ENCODE measurements at places on chromosomes 13 and 19.
A peak's percentile ranks its signal among the peaks of the same experiment; 100 is the strongest.

GRCh38 chr13:22103046-22104027, 432.5 kb downstream of the FGF9 start:
- no peak for DNase-seq

- no peak for DNase-seq
Measured at GRCh38 chr19:39070888-39071287, 13.3 kb upstream of the ACP7 start.

DNA sequence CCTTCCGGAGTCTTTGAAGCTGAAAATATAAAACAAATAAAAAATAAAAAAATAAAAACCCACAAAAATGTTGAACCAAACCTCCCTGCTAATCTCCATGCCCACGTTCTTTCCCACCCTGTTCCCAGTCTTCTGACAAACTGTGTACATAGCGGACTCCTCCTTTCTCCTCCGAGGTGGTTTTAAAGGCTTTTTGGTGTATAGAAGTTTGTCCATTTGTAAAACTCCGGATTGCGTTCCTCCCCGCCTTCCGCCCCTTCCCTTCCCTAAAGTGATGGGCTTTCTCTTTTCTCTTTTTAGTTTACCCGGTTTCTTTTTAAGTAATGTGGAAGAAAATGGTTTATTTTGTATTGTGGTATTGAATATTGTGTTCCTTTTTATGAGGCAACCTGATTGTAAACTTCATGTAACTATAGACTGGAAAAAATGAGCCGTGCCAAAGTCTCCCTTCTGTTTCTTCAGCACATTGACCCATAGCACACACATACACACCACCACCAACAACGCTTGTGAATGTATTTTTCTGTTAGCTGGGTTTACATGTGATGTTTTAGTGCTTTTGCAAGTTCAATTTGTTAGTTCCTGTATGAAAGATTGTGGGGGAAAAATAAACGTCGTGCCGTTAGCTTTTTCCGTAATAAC, 4.4 kb downstream of the ZIC2 start:
- DNase-seq = no peak

DNA sequence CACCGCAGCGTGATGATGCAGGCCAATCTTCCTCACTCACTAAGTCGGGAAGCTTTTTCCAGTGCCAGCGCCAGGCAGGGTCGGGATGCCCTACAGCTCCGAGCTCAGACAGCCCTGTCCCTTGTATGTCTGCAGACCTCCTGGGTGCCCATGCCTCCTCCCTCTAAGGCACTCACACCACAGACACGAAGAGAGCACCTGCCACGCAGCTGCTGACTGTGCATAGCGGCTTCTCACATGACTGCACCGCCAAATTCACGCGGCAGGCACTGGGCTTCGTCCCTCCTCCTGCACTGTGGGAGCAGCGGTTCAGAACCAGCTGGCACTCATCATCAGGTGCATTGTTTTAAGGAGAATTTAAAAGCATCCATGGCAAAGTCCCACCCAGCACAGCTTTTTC, 88.1 kb downstream of the SLC7A1 start:
- no peak for DNase-seq

DNA sequence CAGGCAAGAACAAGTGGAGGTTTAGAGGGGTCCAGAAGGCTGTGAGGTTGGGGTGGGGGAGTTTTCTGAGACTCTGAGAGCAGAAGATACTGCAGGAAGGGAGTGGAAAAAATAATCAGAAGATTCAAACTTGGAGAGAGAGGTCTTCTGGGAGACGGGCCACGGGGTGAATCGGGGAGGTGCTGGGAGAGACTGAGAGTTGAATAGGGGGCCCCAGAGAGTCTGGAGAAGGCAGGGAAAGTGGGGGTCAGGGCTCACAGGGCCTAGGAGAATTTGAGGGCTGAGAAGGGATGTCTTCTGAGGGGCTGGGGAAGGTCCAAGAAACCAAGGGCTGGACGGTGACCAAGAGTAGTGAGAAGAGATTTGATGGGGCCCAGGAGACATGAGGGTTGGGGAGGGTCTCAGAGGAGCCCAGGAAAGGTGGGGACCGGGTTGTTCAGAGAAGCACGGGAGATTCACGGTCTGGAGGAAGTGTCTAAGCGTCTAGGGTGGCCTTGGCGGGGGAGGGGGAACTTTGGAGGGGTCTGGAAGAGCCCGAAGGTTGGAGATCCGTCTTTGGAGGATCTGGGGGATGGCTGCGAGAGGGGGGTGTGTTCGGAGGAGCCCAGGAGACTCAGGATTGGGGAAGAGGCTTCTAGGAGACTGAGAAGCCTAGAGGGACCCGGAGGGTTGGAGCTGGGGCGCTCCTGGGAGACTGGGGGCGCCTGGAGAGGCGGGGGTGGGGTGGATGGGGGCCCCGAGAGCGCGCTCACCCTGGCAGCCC, 1.5 kb downstream of the KCNC3 start:
- DNase-seq = no peak

GRCh38 chr19:8120636-8121480, 28.5 kb downstream of the FBN3 start:
- no peak for DNase-seq

GRCh38 chr13:79043208-79043607, 362.8 kb downstream of the RBM26 start:
- no peak for DNase-seq

DNA sequence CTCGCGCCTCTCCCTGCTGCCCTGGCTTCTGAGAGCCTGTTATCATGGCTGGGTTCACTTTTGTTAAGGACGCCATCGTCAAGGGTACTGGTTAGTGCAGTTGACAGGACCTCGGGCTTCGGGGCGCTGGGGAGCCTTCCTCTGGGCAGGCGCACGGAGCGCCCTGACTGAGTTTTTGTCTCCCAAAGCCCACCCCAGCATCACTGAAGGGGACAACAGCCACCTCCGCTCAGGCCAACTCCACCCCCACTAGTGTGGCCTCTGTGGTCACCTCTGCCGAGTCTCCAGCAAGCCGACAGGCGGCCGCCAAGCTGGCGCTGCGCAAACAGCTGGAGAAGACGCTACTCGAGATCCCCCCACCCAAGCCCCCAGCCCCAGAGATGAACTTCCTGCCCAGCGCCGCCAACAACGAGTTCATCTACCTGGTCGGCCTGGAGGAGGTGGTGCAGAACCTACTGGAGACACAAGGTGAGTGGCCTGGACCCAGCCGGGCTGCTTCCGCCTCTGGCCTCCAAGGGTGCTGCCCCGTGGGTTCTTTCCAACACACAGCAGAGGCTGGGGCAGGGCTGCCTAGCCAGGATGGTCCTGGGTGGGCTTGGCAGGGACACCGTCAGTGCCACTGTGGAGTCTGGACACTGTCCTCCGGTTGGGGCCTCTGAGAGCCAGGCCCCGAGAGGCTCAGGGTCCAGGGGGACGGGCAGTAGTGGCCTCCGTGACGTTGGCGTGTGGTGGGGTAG, 16.9 kb downstream of the TSSK6 start:
- no peak for DNase-seq

DNA sequence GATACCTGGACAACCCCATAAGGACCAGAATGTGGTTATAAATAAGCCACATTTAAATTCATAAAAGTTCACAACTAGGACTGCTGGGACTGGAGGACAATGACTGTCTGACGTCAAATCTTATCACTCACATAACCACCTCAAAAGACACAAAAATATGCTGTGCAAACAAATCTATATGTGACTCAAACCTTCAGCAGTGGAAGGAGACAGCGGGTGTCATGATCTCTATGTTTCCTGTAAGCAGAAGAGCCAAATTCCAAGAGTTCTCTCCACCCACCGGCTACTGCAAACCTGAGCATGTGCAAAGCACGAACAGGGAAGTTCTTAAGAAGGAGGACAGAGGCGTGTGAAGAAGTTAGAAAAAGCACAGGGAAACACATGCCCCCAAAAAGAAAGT, 113.2 kb downstream of the MYCBP2 start:
- peak; percentile 60 for DNase-seq

DNA sequence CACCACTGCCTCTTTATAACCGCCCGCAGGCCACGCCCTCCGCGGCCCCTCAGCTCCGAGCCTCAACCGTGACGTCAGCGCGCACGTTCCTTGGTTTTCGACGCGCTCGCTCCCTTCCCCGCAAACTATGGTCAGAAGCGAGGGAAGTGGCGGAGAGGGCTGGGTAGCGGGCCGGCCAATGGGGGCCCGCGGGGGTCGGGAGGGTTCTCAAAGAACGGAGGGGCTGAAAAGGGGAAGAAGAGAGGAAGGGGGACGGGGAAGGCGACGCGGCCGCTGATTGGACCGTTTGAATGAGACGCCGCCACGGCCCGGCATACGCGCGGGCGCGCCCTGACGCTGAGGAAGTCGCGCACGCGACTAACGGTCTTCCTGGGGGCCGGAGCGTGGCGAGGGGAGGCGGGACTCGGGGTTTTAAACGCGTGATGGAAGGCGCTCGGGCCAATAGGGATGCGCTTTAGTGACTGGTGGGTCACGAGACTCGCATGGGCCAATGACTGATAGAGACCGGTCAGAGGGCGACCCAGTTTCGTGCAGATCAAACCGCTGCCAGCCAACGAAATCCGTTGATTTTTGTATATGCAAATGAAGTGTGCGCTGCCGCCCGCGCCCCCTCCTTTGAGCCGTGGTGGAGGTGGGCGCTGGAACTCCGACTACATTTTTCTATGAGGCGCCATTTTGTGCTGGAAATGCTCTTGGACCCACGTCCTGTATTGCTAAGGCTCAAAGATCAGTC, 378 bp upstream of the UBE2S start:
- peak; percentile 100 for DNase-seq

- no peak for DNase-seq
Measured at GRCh38 chr13:20137875-20138274, 23.0 kb downstream of the GJA3 start.

DNA sequence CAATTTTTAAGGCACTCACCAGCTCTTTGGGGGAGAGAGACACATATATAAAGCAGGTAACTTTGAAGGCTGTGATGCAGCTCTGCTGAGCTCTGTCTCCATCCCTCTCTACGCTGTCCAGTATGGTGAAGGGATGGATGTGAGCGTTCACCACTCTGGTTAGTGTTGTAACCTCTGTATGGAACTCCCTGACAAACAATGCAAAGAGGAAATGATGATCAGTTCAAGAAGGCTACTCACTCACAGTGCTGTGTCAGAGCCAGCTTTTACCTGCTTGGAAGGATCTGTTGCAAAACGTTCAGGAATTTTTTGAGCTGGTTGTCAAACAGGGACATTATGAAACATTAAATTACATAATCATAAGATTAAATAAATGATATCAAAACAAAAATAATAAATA, 90.8 kb upstream of the SLC10A2 start:
- no peak for DNase-seq

DNA sequence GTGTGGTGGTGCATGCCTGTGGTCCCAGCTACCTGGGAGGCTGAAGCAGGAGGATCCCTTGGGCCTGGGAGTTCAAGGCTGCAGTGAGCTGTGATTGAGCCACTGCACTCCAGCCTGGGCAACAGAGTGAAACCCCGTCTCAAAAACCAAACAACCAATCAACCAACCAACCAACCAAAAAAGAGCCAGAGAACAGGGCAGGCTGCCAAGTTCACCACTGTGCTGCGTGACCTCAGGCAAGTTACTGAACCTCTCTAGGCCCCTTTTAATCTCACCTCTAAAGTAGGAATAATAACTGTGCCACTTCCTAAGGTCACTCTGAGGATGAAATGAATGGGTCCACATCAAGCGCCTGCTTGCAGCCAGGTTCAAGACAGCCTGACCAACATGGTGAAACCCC, 16.9 kb downstream of the TJP3 start:
- no peak for DNase-seq

- no peak for DNase-seq
Measured at GRCh38 chr19:35712567-35713505, 5.0 kb upstream of the KMT2B start.

DNA sequence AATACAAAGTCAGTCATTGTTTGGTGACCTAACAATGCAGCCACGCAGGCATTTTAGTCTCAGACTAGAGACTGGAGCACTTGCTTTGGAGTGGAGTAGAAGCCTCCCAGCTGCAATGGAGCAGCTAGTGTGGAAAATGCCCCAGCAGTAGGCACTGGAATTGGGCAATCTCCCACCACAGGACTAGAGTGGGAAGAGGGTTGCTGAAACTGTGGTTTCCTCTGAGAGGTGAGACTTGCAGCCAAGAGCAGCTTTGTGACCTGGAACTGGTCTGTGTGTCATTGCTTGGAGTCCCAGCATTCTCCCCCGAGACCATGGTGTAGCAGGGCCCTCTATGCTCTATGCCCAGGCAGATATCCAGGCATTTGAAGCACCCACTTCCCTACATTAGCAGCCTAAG, 556.3 kb downstream of the UQCRFS1 start:
- no peak for DNase-seq

DNA sequence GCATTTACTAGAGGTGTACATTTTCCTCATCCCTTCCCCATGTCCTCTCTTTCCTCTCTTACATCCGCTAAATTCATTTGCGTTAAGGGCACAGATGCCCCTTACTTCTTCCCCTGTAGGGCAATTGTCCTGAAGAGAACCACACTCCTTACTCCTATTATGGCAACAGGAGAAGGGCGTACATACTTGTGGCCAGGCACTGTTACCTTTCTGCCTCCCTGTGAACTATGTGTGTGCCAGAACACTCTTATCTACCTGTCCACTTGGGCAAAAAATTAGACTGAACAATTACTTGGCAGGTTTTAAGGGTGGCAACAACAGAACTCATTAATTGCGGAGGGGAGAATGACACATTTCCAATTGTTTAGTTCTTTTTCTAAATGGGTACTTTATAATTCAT, 152.5 kb downstream of the RGCC start:
- DNase-seq = no peak

DNA sequence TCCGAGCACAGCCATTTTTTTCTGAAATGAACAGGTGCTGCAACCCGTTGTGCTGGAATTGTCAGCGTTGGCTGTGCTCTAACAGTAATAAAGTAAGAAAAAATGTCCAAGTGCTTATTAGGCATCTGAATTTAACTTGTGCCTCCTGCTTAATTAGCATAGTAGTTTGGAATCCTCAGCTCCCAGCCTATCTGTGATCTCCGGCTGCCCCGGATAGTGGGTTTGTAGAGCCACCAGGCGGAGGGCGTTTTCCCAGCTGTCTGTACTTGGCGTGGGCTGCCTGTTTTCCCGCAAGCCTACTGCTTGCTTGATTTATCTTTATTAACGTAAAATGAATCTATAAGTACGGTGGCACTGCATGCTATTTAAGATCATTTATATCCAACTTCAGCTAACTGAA, 137.9 kb downstream of the MTUS2 start:
- DNase-seq = no peak

DNA sequence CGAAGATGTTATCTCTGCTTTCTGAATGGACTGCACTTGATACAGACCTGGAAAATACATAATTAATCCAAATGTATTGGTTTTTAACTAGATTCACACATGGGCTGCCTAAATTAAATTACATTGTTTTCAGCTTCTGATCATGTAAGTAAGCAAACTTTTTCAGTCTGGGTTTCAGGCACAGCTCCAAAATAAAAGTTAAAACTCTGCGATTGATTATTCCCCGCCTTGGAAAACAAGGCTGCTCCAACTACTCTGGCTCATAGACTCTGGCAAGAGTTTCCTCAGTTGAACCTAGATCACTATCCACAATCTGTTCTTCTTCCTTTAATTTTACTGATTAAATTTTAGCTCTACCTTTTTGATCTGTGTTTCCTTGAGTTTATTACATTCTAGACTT, 526.0 kb upstream of the SPRY2 start:
- DNase-seq = no peak

All from dermis blood vessel endothelial cell (primary cell).